Femur (tissue), 1 donor: ENCODE measurements at places on chromosomes 1 and 21.

- no peak for DNase-seq
Measured at GRCh38 chr1:90356991-90357390, 360.1 kb downstream of the BARHL2 start.

- DNase-seq, result no peak
Measured at GRCh38 chr1:205515781-205516253, 11.3 kb downstream of the CDK18 start.

DNA sequence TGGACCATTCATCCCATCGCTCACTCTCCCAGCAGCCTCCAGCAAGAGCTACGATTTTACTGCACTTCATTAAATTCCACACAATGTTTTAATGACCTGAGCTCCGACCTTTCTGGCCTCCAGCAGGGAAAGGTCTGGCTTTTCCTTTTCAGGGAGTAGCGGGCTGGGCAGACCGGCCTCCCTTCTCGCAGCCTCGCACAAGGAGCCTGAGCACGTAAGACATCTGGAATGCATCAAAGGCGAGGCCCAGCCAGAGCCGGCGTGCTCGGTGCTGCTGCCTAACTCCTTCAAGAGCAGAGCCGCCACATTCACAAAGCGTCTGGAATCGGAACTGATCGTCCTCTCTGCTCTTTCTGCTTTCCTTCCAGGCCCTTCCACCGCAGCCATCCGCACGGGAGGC, 32.5 kb upstream of the FHAD1 start:
- DNase-seq, result peak; percentile 86

DNA sequence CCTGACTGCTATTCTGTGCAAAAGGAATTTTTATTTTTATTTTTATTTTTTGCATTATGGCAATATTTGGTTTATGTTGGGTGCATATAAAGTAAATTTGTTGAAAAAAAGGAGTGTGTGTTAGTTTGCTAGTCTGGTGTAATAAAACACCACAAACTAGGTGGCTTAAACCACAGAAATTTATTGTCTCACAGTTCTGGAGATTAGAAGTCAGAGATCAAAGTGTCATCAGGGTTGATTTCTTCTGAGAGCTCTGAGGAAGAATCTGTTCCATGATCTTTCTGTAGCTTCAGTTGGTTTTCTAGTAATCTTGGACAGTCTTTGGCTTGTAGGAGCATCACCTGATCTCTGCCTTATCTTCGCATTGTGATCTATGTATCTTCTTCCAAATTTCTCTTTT, 6.5 kb downstream of the SLC30A7 start:
- no peak for DNase-seq

DNA sequence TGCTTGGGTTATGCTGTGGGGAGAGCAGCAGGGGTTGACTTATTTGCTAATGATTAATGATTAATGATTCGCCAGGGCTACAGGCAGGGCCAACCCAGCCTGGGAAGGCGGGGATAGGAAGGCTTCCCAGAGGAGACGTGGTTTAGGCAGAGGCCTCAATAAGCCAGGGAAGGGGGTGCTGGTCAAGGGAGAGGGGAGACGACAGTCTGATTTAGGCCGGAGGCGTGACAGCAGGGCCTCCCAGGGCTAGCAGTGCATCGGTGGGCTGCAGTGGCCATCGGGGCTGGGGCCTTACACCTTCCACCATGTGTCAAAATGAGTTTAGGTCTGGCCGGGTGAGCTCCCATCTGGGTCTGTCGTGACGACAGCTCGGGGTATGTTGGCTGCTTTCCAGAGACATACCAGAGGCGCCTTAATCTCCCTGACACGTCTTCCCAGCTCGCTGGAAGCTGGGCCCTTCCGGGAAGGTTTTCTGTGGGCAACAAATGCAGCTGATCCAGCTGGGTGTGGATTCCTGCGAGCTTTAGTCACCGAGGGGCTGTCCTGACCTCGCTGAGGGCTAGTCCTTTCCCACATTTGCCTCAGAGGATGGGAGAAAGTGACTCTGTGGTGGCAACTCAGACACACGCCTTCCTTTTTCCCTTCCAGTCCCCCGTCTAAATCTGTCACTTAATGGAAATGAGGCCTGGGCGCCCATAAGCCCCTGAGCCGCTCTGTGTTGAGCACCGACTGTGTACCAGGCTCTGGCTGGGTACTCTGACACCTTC, 3.7 kb upstream of the SLC1A7 start:
- peak; percentile 82 for DNase-seq

- DNase-seq, result no peak
Measured at GRCh38 chr1:197367627-197368026, 99.6 kb downstream of the CRB1 start.

DNA sequence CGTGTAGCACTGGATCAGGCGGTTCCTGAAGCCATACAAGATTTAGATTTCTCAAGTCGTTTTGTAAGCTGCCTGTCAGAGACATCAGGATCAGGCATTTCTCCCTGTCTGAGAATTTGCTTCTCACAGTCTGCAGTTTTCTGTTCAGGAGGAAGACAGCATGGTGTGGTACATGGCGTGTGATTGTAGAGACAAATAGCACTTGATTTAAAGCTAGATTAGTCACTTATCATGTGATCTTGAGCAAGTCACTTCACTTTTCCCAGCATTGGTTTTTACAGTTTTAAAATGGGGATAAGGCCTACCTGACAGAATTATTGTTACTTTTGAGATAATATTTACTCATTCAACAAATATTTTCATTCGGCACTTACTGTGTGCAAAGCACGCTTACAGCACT, 63.3 kb downstream of the AK4 start:
- no peak for DNase-seq

DNA sequence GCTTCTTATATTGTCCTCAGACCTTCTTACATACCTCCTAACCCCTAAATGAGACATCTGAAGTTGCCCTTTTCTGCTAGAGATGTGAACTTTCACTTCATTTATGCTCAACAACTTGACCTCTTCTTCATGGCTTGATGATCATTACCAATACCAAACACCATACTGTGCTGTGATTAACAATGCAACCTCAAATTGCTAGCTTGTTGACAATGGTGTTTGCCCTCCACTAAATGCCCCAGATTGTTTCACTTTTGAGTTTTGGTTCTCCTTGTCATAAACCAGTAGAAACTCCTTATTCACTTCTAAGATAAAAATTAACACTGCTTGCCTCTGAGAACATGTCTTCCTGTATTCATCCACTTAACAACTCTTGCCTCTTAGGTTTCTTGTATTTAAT, 5.6 kb downstream of the JAK1 start:
- no peak for DNase-seq
